Fibroblast of the aortic adventitia (primary cell): ENCODE measurements at places on chromosomes 1 and 21. TPM values are rescaled to one million over a fixed set of nuclear protein-coding genes. Genes with fewer than 3 reads are reported as not detected.

RPTN gene
- total RNA-seq, result not detected in 2 replicates

CLEC20A gene
- not detected in 2 replicates for total RNA-seq

PCP4 gene
- total RNA-seq, result not detected in 2 replicates

SH3BGR gene
- total RNA-seq, result 6.2 and 11.0 TPM in 2 replicates

HRNR gene
- total RNA-seq, result not detected in 2 replicates

RGS5 gene
- total RNA-seq, result 6.4 and 20.2 TPM in 2 replicates

BRINP2 gene
- total RNA-seq, result 0.08 TPM in 1 of 2 replicates, not detected in the other

KCNH1 gene
- total RNA-seq, result not detected in 2 replicates

RSPH1 gene
- 0.16 TPM in 1 of 2 replicates, not detected in the other for total RNA-seq

NHLH1 gene
- total RNA-seq, result not detected in 2 replicates

ST6GALNAC5 gene
- 0.09 TPM in 1 of 2 replicates, not detected in the other for total RNA-seq

KLHL12 gene
- total RNA-seq, result 22.2 and 29.6 TPM in 2 replicates

ANKRD35 gene
- 3.2 and 3.9 TPM in 2 replicates for total RNA-seq

ETNK2 gene
- 2.6 and 6.4 TPM in 2 replicates for total RNA-seq

RNF186 gene
- not detected in 2 replicates for total RNA-seq

ITLN2 gene
- total RNA-seq, result 3.8 TPM in 1 of 2 replicates, not detected in the other

RFX5 gene
- total RNA-seq, result 27.1 and 32.8 TPM in 2 replicates

CADM3 gene
- 6.0 TPM in 1 of 2 replicates, not detected in the other for total RNA-seq

ATP5PF gene
- 17.9 and 98.9 TPM in 2 replicates for total RNA-seq

SYT6 gene
- not detected in 2 replicates for total RNA-seq

PGLYRP4 gene
- not detected in 2 replicates for total RNA-seq
